ENCODE measurements at places on chromosomes 3 and 15.
A peak's percentile ranks its signal among the peaks of the same experiment; 100 is the strongest.

DNA sequence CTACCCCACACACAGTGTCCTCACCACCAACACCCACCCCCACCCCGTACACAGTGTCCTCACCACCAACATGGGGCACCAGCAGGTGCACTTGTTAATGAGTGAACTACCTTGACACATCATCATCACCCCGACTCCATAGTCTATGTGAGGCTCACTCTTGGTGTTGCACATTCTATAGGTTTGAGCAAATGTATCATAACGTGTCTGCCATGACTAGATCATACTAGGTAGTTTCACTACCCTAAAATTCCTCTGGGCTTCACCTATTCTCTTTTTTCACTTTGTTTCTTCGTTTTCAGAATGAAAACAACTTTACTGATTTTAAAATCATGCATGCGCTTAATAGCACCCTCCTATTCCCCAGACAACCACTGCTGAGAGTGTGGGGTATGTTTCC is 102.6 kb upstream of the SLC6A6 start:
- H3K36me3 ChIP-seq: no peaks in the 10 kb centered on the region
- H3K27me3 ChIP-seq: no peaks in the 10 kb centered on the region
- no peak overlapping the region for H3K27ac ChIP-seq
- no peak overlapping the region for H3K4me3 ChIP-seq

- H3K36me3 ChIP-seq: no peaks in the 10 kb centered on the region
- DNase-seq: no peak
- no peaks in the 10 kb centered on the region for H3K27me3 ChIP-seq
- H3K4me3 ChIP-seq: no peak overlapping the region
Observed at GRCh38 chr3:131174752-131175151, 148.1 kb downstream of the NEK11 start.

DNA sequence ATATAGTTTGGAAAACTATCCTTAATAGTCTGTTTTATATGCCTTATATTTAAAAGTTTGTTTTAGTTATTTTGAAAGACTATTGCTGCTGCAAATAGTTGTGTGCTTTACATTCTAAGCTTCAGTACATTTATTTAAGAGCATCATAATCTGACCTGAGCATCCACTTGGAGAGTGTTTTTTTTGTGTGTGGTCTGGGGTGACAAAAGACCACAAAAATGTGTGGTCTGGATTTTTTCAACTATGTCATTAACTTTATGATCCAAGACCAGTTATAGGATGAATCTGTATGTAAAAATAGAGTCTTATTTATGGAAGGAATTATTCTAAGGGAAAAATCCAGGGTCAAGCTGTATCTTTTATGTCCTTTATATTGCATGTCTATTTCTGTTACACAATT is 77.4 kb downstream of the SLTM start:
- H3K27me3 ChIP-seq: no peaks in the 10 kb centered on the region
- H3K4me3 ChIP-seq: no peak overlapping the region
- no peak overlapping the region for H3K27ac ChIP-seq
- no peak for DNase-seq
- H3K36me3 ChIP-seq: peaks cover 4% of the 10 kb centered on the region

- no peaks in the 10 kb centered on the region for H3K27me3 ChIP-seq
- no peaks in the 10 kb centered on the region for H3K4me1 ChIP-seq
- H3K36me3 ChIP-seq: no peaks in the 10 kb centered on the region
- H3K27ac ChIP-seq: no peak overlapping the region
- DNase-seq: no peak
Observed at GRCh38 chr3:106263546-106263945, 394.7 kb upstream of the CBLB start.

DNA sequence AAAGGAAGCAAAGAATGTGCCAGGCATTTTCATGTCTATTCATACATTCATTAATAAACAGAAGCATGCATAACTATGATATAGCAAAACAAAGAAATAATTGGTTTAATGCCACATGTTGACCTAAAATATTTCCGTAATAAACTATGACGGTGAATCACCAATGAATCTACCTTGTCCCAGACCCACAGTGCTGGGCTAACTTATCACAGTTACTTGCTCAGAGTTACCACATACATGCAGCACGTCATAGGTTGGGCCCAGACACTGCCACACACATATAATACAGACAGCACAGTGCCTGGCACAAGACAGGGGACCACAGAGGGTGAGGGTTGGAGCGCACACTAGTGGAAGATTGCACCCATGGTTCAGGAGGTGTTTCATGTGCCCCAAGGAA is 86.9 kb downstream of the ATP1B3 start:
- peaks cover 48% of the 10 kb centered on the region for H3K36me3 ChIP-seq
- no peak for DNase-seq
- no peaks in the 10 kb centered on the region for H3K27me3 ChIP-seq
- H3K27ac ChIP-seq: no peak overlapping the region
- no peaks in the 10 kb centered on the region for H3K4me1 ChIP-seq

DNA sequence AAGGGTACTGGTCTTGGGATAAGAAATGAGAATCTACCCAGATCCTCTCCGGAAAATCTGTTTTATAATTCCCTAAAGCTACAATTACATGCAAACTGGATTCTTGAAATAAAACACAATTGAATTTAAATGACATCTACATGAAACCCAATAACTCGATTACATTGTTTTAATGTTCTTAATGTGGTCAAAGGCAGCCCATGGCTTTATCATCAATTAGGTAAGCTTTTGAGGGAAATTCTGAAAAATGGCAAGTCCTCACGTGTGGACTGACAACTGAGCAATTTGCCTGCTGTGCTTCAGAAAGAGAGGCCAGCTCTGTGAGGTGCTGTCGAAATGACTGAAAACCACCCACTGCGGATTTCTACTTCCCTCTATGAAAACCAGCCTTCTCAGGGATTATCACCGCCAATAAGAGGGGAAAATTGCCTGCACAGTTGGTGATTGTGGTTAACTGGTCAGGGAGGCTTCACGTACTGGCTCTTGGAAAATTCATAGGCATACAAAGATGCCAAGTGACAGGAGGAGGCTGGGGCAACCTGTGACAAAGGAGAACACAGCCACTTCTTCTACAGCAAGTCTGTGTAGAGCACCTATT is 200.8 kb upstream of the SLCO3A1 start:
- DNase-seq: no peak
- H3K36me3 ChIP-seq: no peaks in the 10 kb centered on the region
- H3K27me3 ChIP-seq: no peaks in the 10 kb centered on the region
- H3K4me3 ChIP-seq: no peak overlapping the region

DNA sequence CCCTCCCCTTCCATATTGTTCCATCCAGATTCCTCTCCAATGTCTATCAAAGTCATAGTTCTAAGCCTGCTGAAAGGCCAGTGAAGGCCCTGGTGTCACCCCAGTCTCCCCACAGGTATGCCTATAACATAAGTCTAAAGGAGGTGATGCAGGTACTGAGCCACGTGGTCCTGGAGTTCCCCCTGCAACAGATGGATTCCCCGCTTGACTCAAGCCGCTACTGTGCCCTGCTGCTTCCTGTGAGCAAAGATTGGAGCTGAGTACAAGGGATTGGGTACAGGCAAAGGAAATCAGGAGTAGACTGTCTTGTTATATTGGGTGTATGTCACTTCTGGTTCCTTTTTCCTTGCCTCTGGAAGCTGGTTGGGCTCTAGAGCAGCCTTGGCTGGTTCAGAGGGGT is 8.2 kb downstream of the EIF2B5 start:
- H3K4me3 ChIP-seq: no peak overlapping the region
- no peak for DNase-seq
- H3K27ac ChIP-seq: no peak overlapping the region
- peaks cover 11% of the 10 kb centered on the region for H3K36me3 ChIP-seq

DNA sequence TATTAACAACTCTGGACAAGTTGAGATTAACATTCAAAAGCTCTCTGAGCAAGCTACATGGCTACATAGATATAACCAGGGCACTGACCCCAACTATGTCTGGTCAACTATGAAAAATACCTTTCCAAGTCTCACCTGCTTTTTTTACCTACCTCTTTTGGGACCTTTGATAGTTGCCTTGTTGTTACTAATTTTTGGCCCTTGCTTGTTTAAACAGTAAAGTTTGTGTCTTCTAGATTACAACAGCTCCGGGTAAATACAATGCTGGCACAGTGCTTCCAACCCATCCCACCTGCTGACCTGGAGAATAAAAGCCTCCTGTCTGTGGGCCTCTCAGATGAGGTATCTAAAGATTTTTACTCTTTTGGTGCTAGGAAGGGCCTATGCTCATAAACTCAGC is 1036.6 kb downstream of the NAALADL2 start:
- H3K4me1 ChIP-seq: no peaks in the 10 kb centered on the region
- no peaks in the 10 kb centered on the region for H3K27me3 ChIP-seq
- H3K36me3 ChIP-seq: no peaks in the 10 kb centered on the region
- no peak for DNase-seq
- no peak overlapping the region for H3K4me3 ChIP-seq

- H3K36me3 ChIP-seq: no peaks in the 10 kb centered on the region
- H3K27me3 ChIP-seq: no peaks in the 10 kb centered on the region
- DNase-seq: peak; percentile 69
- peak overlapping the region; percentile 21 for H3K4me3 ChIP-seq
- H3K27ac ChIP-seq: no peak overlapping the region
Observed at GRCh38 chr15:82571722-82572222, 31.5 kb upstream of the RPS17 start.

- no peak overlapping the region for H3K27ac ChIP-seq
- no peak for DNase-seq
- no peak overlapping the region for H3K4me3 ChIP-seq
- no peaks in the 10 kb centered on the region for H3K27me3 ChIP-seq
Observed at GRCh38 chr3:111605018-111605417, 9.9 kb upstream of the ZBED2 start.

- H3K36me3 ChIP-seq: no peaks in the 10 kb centered on the region
- no peaks in the 10 kb centered on the region for H3K27me3 ChIP-seq
- H3K27ac ChIP-seq: no peak overlapping the region
- DNase-seq: no peak
Observed at GRCh38 chr3:111882194-111882593, 23.1 kb downstream of the PHLDB2 start.

GRCh38 chr15:61521953-61522352 is 292.9 kb upstream of the RORA start:
- H3K27me3 ChIP-seq: no peaks in the 10 kb centered on the region
- DNase-seq: no peak
- no peak overlapping the region for H3K27ac ChIP-seq
- H3K4me3 ChIP-seq: no peak overlapping the region

DNA sequence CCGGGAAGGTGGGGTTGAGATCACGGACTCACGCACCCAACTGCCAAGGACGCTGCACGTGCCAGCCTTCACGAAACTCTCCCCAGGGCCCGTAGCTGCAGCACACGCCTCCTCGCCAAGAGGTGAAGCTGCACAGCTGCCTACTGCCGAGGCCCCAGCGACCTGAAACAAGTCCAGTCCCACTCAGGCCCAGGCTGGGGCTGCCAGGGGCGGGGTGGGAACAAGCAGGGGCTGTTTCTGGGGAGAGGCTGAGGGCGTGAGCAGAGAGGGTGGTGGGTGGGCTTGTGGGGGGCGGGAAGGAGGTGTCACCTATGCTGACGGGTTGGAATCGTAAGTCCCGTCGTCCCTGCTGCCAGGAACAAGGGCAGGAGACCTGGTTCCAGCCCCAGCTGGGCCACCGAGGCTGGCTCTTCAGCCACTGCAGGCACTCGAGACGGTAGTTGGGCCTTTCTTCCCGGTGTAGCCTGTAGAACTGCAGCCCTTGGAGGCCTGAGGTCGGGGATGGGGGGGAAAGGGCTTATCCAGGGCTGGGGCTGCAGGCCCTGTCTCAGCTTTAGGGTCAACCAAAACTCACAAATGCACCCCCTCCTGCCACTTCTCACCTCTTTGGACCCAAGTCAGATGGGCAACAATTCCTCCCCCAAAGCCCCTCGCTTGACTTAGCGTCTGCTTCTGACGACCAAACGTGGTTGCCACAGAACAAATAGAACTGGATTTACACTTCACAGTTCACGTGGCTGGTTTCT is 44.4 kb downstream of the MUC20 start:
- peak; percentile 39 for DNase-seq
- no peak overlapping the region for H3K27ac ChIP-seq
- no peaks in the 10 kb centered on the region for H3K27me3 ChIP-seq

DNA sequence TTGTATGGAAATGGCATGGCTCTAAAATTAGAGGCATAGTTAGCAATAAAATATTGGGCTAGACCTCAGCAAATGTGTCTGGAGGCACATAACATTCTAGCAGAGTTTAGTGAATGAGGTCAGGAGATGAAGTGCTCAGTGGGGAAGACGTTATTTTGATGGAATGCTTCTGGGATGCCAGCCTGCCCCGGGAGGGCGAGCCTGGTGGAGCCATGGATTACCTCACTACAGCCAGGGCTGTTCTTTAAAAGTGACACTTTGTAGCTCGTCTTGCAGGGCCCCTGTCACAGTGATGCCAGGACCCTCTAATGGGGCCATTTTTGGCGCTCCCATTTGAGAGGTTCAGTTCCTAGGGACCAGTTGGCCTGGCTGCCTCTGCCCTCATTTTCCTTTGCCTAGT is 48.5 kb downstream of the PXYLP1 start:
- H3K4me3 ChIP-seq: no peak overlapping the region
- H3K4me1 ChIP-seq: no peaks in the 10 kb centered on the region
- DNase-seq: no peak
- no peaks in the 10 kb centered on the region for H3K36me3 ChIP-seq

DNA sequence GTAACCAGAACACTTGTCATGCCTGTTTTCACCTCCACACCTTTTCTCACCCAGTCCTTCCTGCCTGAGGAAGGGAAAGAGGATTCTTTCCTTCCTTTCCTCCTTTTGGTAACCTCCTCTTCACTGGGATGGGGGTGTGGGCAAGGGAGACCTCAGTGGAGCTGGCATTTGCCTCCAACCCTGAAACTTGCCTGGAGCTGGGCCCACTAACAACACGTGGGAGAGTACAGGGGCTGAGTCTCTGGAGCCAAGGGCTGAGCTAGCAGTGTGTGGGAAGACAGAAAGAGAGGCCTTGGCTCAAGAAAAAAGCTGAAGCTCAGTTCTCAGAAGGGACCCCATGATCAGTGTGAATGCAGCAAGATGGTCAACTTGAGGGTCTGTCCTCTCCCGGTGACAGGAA is 86.6 kb upstream of the SLC6A11 start:
- no peak for DNase-seq
- no peak overlapping the region for H3K27ac ChIP-seq
- H3K27me3 ChIP-seq: no peaks in the 10 kb centered on the region
- H3K36me3 ChIP-seq: no peaks in the 10 kb centered on the region

DNA sequence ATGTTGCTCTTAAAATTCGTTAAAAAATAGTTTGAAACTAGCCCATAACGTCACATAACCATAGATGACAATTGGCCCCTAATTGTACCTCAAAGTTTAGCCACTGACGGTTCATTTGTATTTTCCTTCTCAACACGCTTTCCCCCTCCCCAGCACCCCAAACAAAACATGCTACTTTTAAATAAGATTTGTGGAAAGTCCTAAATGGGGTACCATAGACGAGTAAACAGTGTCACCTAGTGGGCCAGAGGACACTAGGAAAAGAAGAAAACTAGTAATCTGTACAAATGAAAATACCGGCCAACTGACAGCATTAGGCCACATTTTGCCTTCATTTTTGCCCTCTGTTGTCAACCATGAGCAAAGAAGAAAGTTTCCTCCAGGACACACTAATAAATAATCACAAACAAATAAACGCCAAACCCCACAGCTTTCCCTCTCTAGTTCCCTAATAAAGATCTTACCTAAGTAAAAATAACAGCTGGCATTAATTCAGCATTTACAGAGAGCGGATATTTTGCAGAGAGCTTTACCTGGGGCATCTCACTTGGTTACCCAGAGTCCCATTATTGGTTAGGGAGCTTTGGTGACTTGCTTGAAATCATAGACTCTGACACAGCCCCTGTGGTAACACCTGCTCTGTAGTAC is 175.1 kb upstream of the ATP11B start:
- peaks cover 3% of the 10 kb centered on the region for H3K4me1 ChIP-seq
- no peak overlapping the region for H3K4me3 ChIP-seq
- no peak for DNase-seq
- no peaks in the 10 kb centered on the region for H3K27me3 ChIP-seq
- no peaks in the 10 kb centered on the region for H3K36me3 ChIP-seq

All from H1 (cell line).